ENCODE measurements at places on chromosomes 3 and 15. TPM values are rescaled to one million over a fixed set of nuclear protein-coding genes. Genes with fewer than 3 reads are reported as not detected.

SCAANT1 gene
- not detected for polyA plus RNA-seq

PLA2G4E gene
- polyA plus RNA-seq, result not detected

CCRL2 gene
- 1.3 TPM for polyA plus RNA-seq

MYO5A gene
- polyA plus RNA-seq, result 8.0 TPM

CCR2 gene
- polyA plus RNA-seq, result 2.1 TPM

ARHGAP31 gene
- polyA plus RNA-seq, result 12.5 TPM

NEO1 gene
- 159 TPM for polyA plus RNA-seq

SAXO2 gene
- 5.4 TPM for polyA plus RNA-seq

SPINT1 gene
- polyA plus RNA-seq, result 71.1 TPM

PP2D1 gene
- 0.26 TPM for polyA plus RNA-seq

DUOXA2 gene
- not detected for polyA plus RNA-seq

ZNF660 gene
- polyA plus RNA-seq, result 11.4 TPM

CTXND1 gene
- 13.7 TPM for polyA plus RNA-seq

PPM1L gene
- 8.2 TPM for polyA plus RNA-seq

SCAMP2 gene
- 75.9 TPM for polyA plus RNA-seq

SKOR1 gene
- polyA plus RNA-seq, result 0.16 TPM

WDR49 gene
- polyA plus RNA-seq, result 2.8 TPM

HYPK gene
- polyA plus RNA-seq, result 16.9 TPM

NRG4 gene
- 4.5 TPM for polyA plus RNA-seq

CIAO2A gene
- 96.8 TPM for polyA plus RNA-seq

Measured in right renal cortex interstitium (tissue), 3 donors.